ENCODE measurements at places on chromosomes 2 and 18.

GRCh38 chr2:694174-694573 is 17.0 kb upstream of the TMEM18 start:
- no peak for DNase-seq

- no peak for DNase-seq
Measured at GRCh38 chr2:53941749-53942148, 29.0 kb downstream of the PSME4 start.

GRCh38 chr2:191428141-191428540 is 182.9 kb downstream of the MYO1B start:
- no peak for DNase-seq

GRCh38 chr2:100581277-100581612 is 18.5 kb downstream of the PDCL3 start:
- DNase-seq = no peak

- DNase-seq = no peak
Measured at GRCh38 chr2:234771176-234771575, 180.6 kb upstream of the SH3BP4 start.

DNA sequence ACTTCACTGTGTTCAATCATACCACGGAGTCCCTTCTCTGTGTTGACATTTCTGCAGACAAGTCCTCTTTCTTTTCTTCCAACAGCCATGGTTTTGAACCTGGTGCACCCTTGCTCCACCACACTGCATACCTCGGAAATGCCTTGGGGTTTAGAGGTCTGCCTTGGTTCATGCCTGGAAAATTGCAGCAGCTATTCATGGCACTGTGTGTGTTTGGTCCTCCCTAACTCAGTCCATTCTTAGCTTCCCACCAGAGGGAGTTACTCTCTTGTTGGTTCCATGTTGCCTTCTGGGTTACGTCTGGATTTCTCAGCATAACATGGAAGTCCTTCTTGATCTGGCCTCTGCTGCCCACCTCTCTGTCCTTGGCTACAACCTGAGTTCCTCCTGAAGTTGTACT is 206.0 kb downstream of the FHOD3 start:
- DNase-seq = no peak

DNA sequence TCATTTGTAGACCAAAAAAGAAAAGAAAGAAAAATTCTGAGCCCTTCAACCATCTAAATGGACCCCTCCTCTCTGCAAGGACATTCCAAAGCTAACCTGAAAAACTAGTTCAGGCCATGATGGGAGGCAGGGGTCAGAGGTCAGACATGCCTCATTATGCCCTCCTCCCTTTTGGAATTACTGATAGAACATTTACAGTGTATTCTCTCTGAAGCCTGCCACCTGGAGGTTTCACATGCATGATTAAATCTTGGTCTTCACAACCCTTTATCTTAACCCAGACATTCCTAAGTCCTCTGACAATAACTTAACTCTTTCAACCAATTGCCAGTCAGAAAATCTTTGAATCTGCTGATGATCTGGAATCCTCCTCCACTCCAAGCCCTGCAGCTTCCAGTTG is 86.0 kb downstream of the SPP2 start:
- DNase-seq = no peak
